Stimulated activated CD4-positive, alpha-beta T cell treated with anti-CD3 and anti-CD28 coated beads, TNF-alpha, amount 100 ng/mL, for 48 hours (primary cell): ENCODE measurements at places on chromosomes 12 and 14.

GRCh38 chr14:53964249-53964648 lies 7.6 kb upstream of the BMP4 start:
- DNase-seq, result no peak

GRCh38 chr14:23712287-23712686 lies 76.1 kb downstream of the DHRS2 start:
- no peak for DNase-seq

GRCh38 chr14:99267837-99268781 lies 3.9 kb downstream of the BCL11B start:
- DNase-seq, result no peak

GRCh38 chr14:91397965-91398591 lies 19.5 kb downstream of the CCDC88C start:
- no peak for DNase-seq

GRCh38 chr12:76069339-76069738 lies 15.1 kb downstream of the NAP1L1 start:
- DNase-seq, result no peak

DNA sequence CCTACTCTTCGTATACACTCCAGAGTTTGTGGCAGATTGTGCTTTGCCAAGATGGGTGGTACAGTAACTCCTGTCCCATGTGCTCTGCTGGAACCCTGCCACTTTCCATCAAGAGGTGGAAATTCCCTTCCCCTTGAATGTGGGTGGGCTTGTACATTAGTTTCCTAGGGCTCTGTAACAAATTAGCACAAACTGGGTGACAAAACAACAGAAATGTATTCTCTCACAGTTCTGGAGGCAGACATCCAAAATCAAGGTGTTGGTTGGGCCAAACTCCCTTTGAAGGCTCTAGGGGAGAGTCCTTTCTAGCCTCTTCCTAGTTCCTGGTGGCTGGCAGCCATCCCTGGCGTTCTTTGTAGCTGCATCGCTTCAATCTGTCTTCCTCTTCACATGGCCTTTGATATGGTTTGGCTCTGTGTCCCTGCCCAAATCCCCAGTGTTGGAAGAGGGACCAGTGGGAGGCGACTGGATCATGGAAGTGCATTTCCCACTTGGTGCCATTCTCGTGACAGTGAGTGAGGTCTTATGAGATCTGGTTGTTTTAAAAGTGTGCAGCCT lies 117.5 kb downstream of the VRK1 start:
- DNase-seq, result no peak

DNA sequence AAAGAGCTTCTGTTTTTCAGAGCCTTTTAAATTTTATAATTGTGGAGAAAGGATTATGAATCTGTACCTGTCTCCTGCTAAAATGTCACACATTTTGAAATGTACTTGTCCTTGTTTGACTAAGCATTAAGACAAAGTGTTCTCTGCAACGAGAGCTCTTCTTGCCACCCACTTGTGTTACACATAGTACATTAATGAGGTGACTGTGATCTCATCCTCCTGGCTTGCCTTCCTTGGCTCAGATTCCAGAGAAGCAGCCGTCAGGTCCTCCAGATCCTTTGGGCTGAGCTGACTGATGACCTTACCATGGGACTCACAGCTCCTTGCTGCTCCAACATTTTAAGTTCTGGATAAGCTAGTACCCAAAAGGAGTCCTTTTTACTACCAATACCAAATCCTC lies 81.4 kb downstream of the BBS10 start:
- no peak for DNase-seq

- no peak for DNase-seq
These were observed 131.8 kb downstream of the ERC1 start for GRCh38 chr12:1122786-1123185.

DNA sequence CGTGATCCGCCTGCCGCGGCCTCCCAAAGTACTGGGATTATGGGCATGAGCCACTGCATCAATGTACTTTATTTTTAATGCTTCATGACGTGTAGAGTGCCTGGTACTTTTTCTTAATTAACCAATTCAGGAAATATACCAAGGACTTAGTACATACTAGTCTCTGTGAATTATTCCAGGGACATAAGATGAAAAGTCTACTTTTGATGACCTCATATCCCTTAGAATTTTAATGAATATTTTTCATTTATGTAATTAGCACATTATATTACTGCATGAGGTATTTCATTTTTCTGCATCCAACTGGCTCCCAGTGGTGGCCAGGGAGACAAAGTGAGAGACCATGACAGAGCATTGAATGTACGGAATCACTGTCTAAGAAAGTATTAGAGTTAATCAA lies 577.7 kb upstream of the NOVA1 start:
- no peak for DNase-seq

GRCh38 chr12:111998015-111998414 lies 14.9 kb downstream of the TMEM116 start:
- DNase-seq, result no peak

DNA sequence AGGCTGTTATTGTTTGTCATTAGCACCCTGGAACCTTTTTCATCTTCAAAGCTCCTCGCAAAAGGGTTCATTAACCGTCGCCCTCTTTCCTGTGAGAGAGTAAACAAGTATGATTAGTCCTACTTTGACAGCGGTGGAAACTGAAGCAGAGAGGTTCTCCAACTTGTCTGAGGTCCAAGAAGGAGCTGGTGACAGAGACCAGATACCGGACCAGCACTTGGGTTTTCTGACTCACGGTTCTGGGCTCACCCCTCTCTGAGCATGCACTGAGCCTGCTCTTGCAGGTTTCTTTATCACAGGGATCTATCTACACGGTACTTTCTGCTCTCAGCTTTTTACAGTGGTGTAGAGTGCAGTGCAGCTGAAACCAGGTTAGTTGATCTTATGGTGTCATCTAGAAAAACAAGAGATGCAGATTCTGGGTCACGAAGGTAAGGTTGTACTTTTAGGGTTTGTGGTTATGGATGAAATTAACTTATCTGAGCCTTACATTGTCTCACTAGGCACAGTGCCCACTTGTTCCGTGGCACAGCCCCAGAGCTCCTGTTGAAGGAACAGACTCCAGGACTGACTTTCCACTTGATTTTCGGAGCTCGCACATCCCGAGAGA lies 62.1 kb downstream of the PPP2R5C start:
- no peak for DNase-seq

- DNase-seq, result no peak
These were observed 16.7 kb upstream of the E2F7 start for GRCh38 chr12:77082021-77082420.

- no peak for DNase-seq
These were observed 42.0 kb downstream of the SLC5A8 start for GRCh38 chr12:101168001-101168400.

DNA sequence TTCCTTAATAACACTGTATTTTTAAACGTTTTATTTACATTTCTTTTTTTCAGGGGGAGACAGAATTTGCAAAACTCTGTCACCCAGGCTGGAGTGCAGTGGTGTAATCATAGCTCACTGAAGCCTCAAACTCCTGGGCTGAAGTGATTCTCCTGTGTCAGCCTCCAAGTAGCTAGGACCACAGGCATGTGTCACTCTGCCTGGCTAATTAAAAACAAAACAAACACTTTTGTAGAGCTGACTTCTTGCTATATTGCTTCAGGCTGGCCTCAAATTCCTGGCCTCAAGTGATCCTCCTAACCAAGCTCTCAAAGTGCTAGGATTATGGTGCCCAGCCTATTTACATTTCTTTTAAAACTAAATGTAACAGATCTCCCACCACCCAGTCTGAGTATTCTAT lies 12.7 kb downstream of the CPSF6 start:
- no peak for DNase-seq

DNA sequence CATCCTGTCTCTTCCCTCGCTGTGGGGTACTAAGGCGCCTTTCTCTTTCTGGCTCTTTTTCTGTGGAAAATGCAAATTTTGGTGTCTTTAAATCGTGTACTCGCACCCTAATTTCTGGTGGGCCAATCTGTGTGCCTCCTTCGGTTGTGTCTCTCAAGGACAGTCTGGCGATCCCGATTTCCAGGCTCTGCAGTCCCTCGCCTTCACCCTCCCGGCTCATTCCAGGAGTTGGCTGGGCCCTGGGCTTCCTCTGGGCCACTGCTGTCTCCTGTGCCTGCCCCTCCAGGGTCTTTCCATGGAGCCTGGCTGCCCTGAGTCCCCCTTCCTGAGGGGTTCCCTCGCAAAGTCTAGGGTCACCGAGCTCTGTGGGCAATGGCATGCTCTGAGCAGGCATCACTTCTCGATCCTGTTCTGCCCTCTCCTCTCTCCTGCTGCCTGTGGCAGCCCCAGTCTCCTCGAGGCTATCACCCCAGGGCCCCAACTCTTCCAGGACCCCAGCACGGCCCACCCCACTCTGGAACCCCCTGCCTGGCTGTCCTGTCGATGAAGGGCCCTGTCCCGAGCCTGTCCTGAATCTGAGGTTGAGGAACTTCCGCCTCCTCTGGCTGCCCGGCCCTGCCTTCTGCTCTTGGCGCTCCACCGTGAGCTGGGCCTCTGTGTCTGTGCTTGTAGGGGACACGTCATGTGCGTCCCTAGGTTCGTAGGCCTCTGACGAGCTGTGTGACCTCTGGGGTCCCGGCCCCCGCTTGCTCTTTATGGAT lies 24.1 kb downstream of the AHNAK2 start:
- no peak for DNase-seq

DNA sequence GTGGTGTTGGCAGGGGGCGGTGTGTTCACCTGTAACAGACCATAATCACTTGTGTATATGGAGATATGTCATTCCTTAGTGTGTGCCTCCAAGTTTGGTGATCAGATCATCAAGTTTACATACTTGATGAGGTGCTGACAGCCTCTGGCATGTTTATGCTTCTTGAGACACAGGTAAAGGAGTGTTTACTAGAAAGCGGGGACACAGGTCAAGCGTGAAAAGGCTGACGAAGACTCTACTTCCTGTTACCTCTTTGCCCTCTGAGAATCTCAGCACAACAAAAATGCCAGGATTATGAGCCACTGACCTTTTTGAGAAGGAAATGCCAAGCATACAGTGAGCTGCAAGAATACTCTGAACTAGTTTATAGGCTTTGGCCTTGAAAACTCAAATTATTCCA lies 29.6 kb downstream of the PRDM4 start:
- DNase-seq, result no peak

DNA sequence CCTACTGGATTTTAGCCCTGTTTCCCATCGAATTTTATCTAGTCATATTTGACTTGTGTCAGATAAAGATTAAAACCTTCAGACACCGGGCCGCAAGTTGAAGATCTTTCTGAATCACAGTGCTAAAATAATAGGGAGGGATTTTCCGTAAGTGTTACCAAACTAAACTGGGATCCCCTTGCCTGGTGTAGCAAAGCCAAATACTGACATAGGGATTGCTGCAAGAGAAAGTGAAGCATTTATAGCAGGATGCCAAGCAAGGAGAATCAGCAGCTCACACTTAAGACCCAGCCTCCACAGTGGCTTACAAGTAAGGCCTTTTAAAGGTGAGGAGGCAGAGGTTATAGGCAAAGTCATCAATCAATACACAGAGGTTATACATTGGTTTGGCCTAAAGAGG lies 147.4 kb downstream of the AKAP6 start:
- DNase-seq, result no peak

DNA sequence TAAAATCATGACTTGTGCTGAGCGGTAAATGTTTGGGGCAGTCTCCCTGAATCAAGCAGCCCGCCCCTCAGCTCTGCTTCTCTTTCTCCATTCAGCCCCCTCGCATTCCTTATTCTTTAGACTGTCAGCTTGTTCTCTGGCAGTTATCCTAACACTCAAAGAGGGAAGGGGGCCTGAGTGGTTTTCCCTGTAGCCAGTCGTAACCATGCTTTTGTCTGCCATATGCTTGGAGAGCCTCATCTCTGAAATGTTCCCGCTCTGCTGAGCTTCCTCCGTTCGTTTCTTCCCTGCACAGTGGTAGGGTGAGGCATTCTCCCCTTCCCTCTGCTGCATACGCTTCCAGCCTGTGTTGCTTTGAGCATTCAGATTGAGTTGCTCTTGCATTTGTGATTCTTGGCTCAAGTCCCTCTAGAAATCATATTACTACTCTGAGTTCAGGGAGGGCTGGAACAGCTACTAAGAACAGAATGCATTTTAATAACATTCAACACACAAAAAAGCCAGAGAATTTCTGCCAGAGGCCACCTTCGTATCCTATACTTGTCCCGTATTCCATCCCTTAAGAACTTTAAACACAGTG lies 119.7 kb downstream of the FBXL14 start:
- DNase-seq, result no peak

DNA sequence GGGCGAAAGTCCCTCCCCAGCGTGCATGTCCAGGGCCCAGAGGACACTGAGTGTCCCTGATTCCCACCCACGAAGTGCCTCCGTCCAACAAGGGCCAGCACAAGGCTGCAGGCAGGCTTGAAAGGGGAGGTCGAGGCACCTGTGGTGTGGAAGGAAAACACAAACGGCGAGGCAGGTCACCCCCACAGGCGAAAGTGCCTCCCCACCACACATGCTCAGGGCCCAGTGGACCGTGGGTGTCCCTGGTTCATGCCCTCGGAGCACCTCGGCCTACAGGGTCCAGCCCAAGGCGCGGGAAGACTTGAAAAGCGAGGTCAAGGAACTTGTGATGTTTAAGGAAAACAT lies 370.4 kb downstream of the ALG10 start:
- DNase-seq, result no peak

DNA sequence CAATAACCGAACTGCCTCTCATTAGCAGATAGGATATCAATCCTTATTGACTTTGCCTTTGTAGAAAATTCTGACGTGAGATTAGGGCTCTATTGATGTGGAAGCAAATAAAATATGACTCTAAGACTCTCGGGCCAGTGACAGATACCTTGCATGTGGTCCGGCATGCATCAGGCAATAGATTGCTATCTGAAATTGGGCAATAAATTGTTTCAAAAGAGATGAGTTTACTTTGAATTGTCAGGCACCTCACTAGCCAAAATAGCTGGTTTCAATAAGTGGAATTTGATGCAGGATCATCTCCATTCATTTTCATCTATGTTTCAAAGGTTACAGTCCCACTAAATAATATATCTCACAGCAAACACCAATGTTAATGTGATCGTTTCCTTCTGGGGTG lies 186.3 kb upstream of the PLEKHA5 start:
- DNase-seq, result no peak

DNA sequence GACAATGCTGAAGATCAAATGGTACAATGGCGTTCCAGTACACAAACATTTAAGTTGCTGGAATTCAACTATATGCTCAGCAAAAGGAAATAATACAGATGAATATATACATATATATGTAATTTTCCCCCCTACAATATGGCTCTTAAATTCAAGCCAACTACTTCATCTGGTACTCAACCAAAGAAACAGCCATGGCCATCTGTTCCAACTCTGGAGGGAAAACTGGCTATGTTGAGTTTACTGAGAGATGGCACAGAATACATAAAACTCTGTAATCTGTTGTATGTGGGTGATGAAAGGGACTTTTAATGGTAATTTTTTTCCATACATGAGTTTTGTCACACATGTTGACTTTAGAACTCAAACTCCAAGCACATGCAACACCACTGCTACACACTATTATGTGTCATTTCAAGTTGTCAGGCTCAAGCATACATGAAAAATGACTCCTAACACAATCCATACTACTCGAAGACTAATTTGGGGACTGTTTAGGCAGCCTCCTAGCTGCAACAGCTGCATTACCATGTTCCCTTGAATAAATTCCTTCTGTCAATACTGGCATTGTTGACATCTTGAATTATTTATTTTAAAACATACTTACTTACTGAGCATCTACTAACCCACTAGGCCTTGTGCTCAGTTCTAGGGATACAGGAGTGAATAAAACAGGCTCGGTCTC lies 38.2 kb upstream of the MAP3K9 start:
- no peak for DNase-seq

GRCh38 chr12:105204916-105205315 lies 31.1 kb downstream of the APPL2 start:
- DNase-seq, result no peak
